ENCODE measurements at places on chromosomes 7 and 10. TPM values are rescaled to one million over a fixed set of nuclear protein-coding genes. Genes with fewer than 3 reads are reported as not detected.

DNA sequence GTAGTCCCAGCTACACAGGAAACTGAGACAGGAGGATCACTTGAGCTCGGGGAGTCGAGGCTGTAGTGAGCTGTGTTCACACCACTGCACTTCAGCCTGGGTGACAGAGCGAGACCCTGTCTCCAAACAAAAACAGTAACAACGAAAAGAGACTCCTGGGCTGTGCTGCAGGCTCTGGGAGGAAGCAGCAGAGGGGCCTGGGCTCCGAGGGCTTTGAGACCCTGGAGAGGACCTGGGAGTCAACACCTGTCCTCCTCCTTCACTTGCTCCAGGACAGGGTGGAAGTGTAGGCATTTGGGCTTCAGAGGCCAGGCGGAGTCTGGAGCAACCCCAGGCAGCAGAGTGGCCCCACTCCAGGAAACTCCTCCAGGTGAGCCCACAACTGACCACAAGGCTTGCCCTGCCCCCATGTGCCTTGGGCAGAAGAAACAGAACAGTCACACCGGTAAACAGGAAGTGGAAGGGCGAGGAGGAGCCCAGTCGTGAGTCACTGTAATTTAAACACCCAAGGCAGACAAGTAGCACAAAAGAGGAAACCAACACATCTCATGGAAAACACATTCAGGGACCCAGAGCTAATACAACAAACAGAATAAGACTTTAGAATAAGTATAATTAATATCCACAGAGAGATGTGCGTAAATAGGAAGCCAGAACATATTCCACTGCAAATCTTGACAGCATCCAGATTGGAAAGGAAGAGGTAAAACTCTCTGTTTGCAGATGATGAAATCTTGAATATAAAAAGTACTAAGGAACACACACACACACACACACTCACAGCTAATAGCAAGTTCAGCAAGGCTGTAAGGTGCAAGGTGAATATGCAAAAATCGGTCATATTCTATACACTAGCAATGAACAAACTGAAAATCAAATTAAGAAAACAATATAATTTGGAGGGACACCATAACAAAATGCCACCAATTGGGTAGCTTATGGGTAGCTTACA is 20.5 kb upstream of the RASGEF1A start:
- DNase-seq, result no peak

GRCh38 chr7:15446722-15447121 is 115.1 kb downstream of the AGMO start:
- no peak for DNase-seq

- no peak for DNase-seq
Measured at GRCh38 chr7:66118603-66119002, 4.0 kb downstream of the CRCP start.

DNA sequence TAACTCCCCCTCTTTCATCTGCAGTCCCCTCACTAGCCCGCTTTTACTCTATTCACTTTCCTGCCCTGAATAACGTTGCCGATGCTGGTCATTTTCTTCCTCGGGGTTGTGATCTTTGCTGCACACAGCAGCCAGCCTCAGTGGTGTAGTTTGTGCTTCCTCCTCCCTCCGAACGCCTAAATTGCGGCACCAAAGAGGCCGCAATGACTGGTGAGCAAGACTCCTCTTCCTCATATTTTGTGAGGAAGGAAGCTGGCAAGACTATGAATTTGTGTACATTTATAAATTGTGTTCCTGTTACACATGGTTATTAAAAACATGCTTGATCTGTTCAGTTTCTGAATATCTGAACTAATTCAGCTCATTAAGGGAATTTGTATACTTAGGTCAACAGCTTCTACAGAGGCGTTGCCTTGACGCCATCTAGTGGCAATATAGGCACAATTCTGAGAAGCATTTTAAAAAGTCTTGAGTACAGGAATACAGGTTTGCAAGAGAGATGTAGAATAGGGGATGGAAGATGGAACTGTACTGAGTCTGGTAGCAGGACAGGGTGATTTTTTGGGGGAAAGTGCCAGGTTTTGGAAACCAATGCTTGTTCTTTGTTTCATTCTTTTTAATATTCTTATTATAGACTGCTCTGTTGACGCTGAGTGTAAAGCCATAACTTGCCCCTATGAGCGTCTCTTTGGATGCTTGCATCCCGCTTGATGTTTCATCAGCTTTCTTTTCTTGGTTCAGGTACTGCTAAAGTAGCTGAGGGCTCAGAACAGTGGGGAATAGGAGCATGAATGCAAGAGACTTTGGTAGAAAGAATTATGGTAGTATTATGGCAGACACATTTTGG is 4.1 kb upstream of the TAS2R5 start:
- DNase-seq, result peak; percentile 57

DNA sequence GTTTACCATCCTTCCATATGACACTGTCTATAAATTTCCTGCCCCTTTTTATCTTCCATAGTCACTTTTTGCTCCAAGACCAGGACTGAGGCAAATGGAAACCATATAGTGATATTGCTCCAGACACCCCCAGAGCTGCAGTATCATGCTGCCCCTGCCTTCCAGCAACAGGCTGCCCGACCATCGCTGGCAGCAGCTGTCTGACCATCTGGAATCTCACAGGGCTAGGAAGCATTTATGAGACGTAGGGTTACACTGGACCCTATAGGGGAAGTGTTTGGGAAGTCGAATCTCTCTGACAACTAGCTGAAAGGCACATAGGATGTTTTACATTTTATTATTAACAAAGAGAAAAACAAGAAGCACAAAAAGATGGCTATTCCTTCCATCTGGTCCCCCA is 19.4 kb downstream of the ENO4 start:
- no peak for DNase-seq

The LRGUK gene
- total RNA-seq, result 0.07 TPM

The FAM131B gene
- total RNA-seq, result 1.2 TPM

The ASAH2 gene
- total RNA-seq, result 0.46 TPM

The C10orf105 gene
- not detected for total RNA-seq
